OCI-LY7 (cell line): ENCODE measurements at places on chromosomes 2 and 18.

- no peak for DNase-seq
Observed at GRCh38 chr2:214630402-214631045, 179.0 kb downstream of the BARD1 start.

- peak; percentile 18 for DNase-seq
Observed at GRCh38 chr2:6352906-6353515, 512.7 kb downstream of the CMPK2 start.

GRCh38 chr2:54903736-54904554 lies 146.3 kb downstream of the RTN4 start:
- DNase-seq, result no peak

GRCh38 chr2:63344575-63345284 lies 243.5 kb downstream of the WDPCP start:
- DNase-seq, result no peak

DNA sequence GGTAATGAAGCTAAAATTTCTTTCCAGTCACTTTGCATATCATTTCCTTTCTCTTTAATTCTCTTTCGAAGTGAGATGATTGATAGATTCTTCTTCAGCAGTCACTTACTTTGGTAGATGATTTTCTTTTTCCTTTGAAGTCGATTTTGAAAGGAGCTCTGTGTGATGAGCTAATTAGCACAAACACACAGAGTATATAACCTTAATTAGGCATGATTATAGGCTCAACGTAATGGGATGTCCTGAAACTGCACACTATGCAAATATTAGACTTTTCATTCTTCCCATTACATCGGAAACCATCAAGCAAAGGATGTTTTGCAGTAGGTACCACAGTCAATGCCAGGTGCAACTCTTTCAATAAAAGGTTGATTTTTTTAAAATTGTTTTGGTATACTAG lies 6.4 kb upstream of the CTLA4 start:
- DNase-seq, result no peak

- no peak for DNase-seq
Observed at GRCh38 chr2:210442878-210443277, 33.7 kb downstream of the LANCL1 start.

GRCh38 chr2:190365499-190366204 lies 22.3 kb downstream of the INPP1 start:
- DNase-seq, result no peak

GRCh38 chr2:9791711-9792110 lies 51.6 kb upstream of the TAF1B start:
- no peak for DNase-seq

GRCh38 chr2:162114271-162114670 lies 37.8 kb downstream of the GCG start:
- no peak for DNase-seq

DNA sequence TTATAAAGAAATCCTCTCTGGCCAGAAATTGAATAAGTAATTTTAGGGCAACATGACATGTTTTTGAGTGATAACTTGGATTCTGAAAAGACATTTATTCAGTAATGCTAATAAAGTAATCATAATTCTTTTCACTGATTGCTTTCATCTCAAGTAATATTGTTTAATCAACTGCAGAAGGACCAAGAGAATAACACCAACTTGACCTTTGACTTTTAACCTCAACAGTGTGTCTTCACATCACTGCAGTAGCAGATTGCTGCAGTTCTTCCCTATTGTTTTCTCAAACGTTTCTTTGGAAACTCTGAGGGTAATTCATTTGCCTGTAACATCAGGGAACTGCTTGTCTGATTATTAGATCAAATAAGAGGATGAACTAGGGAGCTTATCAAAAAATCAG lies 104.9 kb upstream of the UPP2 start:
- no peak for DNase-seq

DNA sequence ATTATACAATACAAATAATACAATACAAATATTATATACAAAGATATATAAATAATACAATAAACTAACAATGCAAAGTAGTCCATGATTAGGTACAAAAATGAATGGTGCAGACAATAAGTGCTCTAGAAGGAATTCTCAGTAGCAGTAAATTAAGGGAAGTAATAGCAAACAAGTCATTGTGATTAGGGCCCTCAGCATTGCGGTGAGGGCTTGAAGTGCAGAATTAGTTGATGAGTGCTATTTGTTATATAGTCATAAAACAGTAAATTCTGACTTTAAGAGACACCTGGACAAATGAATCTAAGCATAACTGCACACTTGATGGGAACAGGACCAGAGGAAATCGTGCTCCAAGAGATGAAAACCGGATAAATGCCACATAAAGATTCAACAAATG lies 74.9 kb downstream of the ANKRD44 start:
- no peak for DNase-seq

DNA sequence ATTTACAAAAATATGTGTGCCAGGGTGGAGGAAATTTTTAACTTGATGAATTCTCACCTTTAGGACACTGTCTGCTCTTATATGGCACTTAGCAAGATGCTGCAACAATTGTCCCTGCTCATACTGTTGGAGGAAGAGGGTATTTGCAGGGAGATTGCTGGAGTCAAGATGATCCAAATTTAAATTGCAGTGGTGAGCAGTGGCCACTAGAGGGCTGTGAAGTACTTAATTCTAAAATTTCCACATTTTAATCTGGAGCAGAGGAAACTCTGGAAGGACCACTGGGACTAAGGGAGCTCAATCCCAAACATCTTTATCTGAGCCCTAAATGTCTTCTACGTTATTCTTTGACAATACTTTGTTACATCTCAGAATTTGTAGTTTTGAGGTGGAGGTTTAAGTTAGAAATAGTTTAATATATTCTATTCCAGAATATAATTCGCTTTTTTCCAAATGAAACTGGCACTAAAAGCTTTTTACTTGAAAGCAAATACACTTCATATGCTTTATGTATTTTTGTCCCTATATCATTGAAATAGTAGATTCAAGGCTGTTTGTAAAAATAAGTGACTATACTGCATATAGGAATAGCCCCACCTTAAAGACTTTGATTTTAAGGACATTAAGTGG lies 33.0 kb upstream of the PTH2R start:
- DNase-seq, result peak; percentile 54

GRCh38 chr2:196719110-196719872 lies 79.8 kb downstream of the CCDC150 start:
- DNase-seq, result no peak

DNA sequence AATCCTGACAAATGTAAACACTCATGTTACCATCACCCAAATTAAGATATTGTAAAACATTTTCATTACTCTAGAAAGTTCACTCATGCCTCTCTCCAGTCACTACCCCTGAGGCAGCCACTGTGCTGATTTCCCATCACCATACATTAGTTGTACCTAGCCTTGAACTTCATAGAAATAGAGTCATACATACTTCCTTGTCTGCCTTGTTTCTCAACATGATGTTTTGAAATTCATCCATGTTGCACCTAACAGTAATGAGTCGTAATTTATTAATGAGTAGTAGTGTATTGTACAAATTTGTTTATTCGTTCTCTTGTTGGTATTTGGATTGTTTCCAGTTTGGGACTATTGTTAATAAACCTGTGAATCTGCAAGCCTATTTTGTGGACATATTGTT lies 49.0 kb upstream of the TWSG1 start:
- DNase-seq, result no peak

DNA sequence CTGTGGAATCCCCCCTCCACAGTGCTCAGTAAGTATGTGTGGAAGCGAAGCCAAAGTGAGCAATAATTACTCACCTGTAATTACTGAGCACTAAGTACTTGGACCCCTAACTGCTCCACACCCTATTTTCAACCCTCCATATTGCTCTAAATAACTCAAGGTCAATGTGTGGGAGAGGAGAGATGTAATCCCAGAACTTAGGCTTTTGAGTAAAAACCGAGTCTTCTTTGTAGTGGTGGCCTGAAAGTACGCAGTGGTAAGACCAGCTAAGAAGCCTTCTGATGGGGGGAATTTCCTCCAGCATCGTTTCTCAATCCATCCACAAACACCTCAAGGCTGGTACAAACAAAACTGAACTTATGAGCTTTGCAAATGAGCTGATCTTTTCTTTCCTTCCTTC lies 551.6 kb downstream of the ZEB2 start:
- DNase-seq, result no peak

DNA sequence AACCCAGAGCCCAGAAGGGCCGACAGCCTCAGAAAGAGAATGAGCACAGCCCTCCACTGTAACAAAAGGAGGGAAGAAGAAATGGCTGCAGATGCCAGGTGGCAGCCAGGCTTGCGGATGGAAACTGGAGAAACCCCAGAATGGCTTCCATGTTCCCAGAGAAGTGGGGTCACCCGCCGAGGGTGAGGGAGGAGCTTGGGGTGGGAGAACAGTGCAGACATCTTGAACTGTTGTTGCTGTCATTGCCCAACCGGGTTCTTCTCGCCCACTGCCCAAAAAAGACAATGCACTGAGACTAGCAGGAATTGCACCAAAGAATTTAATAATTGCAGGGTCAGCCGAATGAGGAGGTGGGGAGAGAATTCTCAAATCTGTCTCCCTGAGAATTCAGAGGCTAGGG lies 223.2 kb upstream of the RAB6C start:
- DNase-seq, result no peak

DNA sequence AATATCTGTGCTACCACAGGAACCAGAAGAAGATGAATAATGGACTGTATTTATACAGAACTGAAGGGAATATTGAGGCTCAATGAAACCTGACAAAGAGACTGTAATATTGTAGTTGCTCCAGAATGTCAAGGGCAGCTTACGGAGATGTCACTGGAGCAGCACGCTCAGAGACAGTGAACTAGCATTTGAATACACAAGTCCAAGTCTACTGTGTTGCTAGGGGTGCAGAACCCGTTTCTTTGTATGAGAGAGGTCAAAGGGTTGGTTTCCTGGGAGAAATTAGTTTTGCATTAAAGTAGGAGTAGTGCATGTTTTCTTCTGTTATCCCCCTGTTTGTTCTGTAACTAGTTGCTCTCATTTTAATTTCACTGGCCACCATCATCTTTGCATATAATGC lies 1399.9 kb downstream of the DPP10 start:
- DNase-seq, result no peak

- DNase-seq, result no peak
Observed at GRCh38 chr18:41744421-41745030, 210.5 kb upstream of the PIK3C3 start.

- no peak for DNase-seq
Observed at GRCh38 chr2:45445037-45445436, 166.0 kb downstream of the SRBD1 start.

GRCh38 chr2:124246170-124246569 lies 221.1 kb downstream of the CNTNAP5 start:
- no peak for DNase-seq

- DNase-seq, result peak; percentile 18
Observed at GRCh38 chr2:164840930-164841718, 499 bp downstream of the COBLL1 start.

DNA sequence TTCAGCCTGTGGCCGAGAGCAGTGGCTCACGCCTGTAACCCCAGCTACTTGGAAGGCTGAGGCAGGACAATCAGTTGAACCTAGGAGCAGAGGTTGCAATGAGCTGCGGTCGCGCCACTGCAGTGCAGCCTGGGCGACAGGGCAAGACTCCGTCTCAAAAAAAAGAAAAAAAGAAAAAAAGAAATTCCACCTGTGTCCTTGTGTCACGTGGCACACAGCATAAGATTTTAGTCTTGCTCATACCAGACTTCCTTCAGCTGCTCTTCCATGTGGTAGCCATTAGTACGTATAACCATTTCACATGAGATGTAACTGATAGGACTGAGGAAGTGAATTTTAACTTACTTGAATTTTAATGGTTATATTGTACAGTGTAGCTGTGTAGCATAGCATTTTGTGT lies 4.0 kb downstream of the NOP58 start:
- DNase-seq, result peak; percentile 34
